NB4 (cell line): ENCODE measurements at places on chromosomes 4 and X.

GRCh38 chrX:402857-403256 is 16.1 kb upstream of the PPP2R3B start:
- DNase-seq, result no peak

GRCh38 chrX:140817943-140818342 is 108.4 kb downstream of the LINC00632 start:
- DNase-seq, result peak; percentile 21

DNA sequence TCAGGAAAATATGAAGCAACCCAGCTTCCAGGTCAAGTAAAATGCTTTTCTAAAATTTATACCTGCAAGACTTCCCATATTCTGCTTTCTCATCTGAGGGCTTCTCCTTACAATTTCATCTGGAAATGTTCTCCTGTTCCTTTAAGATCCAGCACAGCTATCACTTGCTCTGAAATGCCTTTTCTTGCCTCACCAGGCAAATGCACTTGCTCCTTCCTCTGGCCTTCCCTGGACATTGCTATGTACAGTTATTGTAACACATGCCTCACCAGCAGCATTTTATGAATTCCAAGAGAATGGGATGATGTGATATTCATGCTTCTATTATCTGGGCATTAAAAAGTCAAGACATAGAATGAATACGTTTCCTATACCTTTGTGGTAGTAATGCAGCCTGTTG is 842.1 kb upstream of the INTU start:
- DNase-seq, result no peak

- no peak for DNase-seq
Measured at GRCh38 chr4:112130906-112131305, 14.3 kb upstream of the FAM241A start.

DNA sequence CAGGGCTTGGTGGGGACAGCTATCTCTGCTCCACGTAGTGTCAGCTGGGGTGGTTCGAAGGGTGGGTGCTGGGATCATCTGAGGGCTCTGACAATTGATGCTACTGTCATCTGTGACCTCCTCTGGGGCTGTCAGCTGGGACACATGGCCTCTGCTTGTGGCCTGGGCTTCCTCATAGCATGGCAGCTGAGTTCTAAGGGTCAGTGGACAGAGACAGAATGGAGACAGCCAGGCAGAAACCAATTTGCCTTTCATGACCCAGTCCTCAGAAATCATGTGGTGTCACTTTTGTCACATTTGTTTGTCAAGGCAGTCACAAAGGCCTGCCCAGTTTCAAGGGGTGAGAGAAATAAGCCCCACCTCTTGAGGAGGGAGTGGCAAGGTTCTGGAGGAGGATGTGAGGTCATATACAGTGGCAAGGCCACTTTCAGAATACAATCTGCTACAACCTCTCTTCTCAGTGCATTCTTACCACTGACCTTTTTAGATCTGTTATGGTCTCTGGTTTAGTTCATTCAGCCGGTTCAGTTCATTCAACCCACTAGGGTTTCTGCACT is 103.6 kb upstream of the BCOR start:
- no peak for DNase-seq

DNA sequence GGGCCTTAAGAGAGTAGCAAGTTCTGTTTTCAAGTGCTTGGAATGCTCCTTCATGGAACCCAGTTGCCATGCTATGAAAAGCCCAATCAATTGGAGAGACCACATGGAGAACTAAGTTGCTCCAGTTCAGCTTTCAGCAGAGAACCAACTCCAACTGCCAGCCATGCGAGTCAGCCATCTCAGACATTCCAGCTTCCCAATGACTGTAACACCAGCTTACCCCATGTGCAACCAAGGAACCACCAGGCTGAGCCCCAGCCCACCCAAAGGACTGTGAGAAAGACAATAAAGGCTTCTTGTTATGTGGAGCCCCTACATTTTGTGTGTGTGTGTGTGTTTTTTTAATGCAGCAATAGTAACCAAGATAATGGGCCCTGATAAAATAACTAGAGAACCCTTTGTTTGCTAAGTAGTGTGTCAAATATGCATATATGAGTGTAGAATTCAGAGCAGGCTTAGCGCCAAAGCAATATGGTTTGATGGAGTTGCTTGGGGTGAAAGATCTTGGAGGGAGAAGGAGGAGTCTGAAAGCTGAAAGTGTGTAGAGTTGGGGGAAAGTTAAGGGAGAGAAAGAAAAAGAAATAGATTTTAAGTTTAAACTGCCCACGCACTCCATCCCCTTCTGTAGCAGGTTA is 35.0 kb upstream of the CCKAR start:
- DNase-seq, result no peak

- DNase-seq, result peak; percentile 79
Measured at GRCh38 chr4:186845137-186845842, 121.6 kb upstream of the FAT1 start.

- DNase-seq, result no peak
Measured at GRCh38 chr4:123682931-123683330, 286.3 kb downstream of the SPRY1 start.

GRCh38 chr4:15765910-15766697 is 12.0 kb upstream of the CD38 start:
- peak; percentile 77 for DNase-seq

GRCh38 chr4:27010334-27010940 is 149.8 kb downstream of the STIM2 start:
- DNase-seq, result peak; percentile 75

GRCh38 chr4:152301381-152301780 is 234.5 kb downstream of the FBXW7 start:
- no peak for DNase-seq

DNA sequence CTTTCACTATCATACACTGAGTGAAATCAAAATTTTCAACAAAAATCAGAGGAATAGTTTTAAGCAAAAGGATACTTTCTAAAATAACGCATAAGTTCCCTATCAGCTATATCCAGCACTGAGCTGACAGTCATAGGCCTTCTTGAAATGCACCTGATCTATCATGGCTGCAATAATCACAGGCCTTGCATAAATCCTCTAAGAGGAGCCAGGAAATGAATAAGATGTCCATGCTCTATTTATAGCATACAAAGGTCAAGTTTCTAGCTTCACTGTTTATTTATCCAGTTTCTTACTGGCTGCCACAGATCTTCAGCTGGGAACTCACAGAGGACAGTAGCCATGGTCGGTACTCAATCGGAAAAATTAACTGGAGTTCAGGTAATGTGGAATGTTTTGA is 235.9 kb upstream of the DMD start:
- no peak for DNase-seq

DNA sequence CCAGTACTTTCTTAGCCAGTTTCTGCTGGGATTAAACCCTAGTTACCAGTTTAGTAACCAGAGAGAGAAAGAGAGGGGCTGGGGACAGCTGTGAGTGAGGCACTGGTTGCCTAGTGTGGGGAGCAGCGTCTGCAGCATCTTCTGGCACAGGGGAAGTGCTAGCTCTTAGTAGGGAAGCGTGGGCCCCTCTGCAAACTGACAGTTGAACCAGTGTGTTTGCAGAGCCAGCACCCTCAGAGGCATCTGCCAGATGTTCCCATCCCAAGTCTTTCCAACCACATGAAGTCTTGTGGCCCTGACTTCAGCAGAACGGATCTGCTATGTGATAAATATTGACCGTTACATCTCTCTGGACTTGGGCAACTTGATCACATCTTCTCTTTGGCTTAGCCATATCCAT is 15.0 kb downstream of the RBMX2 start:
- no peak for DNase-seq

GRCh38 chr4:34412233-34412632 is 1832.1 kb downstream of the ARAP2 start:
- DNase-seq, result no peak

- DNase-seq, result no peak
Measured at GRCh38 chr4:76767983-76768382, 130.0 kb downstream of the SOWAHB start.

- DNase-seq, result no peak
Measured at GRCh38 chr4:81486502-81486901, 14.8 kb upstream of the RASGEF1B start.

- no peak for DNase-seq
Measured at GRCh38 chrX:20143111-20143510, 1.5 kb upstream of the EIF1AX start.

DNA sequence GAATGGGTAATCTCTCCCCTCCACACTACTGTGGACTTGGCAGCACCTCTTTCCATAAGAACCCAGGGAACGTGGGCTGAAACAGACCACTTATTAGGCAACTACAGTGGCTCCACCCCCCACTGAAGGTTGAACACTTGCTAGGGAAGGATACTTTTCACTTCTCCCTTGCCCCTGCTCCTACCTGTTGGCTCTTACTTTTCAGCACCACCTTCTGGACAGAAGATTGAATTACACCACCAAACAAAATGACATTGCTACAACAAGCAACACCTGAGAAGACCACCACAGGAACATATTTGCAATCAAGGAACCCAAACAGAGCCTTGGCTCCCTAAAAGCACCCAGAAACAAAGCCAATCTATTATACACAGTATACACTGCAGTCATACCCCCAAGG is 132.1 kb upstream of the CXCL13 start:
- peak; percentile 28 for DNase-seq

- DNase-seq, result peak; percentile 41
Measured at GRCh38 chr4:144787365-144788258, 141.7 kb downstream of the HHIP start.

GRCh38 chr4:186018784-186019183 is 50.2 kb upstream of the TLR3 start:
- DNase-seq, result no peak

- no peak for DNase-seq
Measured at GRCh38 chr4:73538162-73538561, 56.6 kb downstream of the AFM start.

- no peak for DNase-seq
Measured at GRCh38 chr4:17066972-17067371, 168.5 kb upstream of the LDB2 start.

- DNase-seq, result no peak
Measured at GRCh38 chr4:735583-735982, 30.0 kb downstream of the PCGF3 start.

GRCh38 chrX:55489314-55490009 is at the start of gene USP51:
USP51 (minus strand) TSS chrX:55489848; CDS start chrX:55488939, 909 bp downstream.
- peak; percentile 55 for DNase-seq

GRCh38 chr4:30822911-30823551 is 102.9 kb downstream of the PCDH7 start:
- no peak for DNase-seq

DNA sequence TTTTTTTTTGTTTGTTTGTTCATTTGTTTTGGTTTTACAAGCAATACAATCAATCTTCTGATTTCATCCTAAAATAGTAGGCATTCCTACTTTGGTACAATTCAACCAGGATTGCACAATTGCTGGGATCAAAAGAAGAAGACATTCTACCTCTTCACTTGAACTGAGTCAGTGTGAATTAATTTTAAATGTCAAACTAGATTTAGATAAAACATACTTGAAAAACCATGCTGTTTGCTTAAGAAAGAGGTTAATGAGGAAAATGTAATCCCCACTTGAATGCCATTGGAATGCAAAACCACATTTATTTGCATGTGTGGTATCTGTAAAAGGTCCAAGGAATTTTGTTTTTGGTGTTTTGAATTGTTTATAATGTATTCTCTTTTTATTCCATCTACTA is 40.5 kb downstream of the HAND2 start:
- DNase-seq, result no peak

- DNase-seq, result peak; percentile 21
Measured at GRCh38 chrX:19715711-19716638, 171.4 kb downstream of the SH3KBP1 start.

- peak; percentile 91 for DNase-seq
Measured at GRCh38 chr4:25760518-25761157, 102.2 kb downstream of the SEL1L3 start.

- no peak for DNase-seq
Measured at GRCh38 chr4:93829820-93830687, 1.5 kb downstream of the ATOH1 start.

DNA sequence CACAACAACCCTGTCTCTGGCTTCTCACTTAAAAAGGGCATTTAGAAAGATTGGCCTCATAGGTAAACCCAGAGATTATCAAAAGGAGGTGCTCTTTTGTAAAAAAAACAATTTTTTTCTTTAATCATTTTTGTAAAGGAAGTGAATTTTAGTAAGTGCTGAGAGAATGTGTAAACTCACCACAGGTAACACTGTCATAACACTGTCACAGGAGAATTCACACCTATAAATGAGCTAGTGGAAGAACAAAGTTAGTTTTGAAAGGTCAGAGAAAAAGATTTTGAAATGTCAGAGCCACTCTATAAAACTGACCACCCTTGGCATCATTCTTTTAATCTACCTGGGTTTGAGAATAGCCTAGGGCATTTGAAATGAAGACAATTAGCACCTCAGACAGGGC is 3.3 kb upstream of the SH2D1A start:
- no peak for DNase-seq

GRCh38 chr4:177311589-177311988 is 1.9 kb downstream of the NEIL3 start:
- DNase-seq, result peak; percentile 24

- no peak for DNase-seq
Measured at GRCh38 chr4:23962462-23962861, 72.6 kb upstream of the PPARGC1A start.

- no peak for DNase-seq
Measured at GRCh38 chrX:129099207-129099606, 424.1 kb downstream of the SMARCA1 start.
